ENCODE measurements at places on chromosomes 6 and 20. TPM values are rescaled to one million over a fixed set of nuclear protein-coding genes. Genes with fewer than 3 reads are reported as not detected.

Gene SEC63
- 16.0 TPM for total RNA-seq

Gene ZSCAN23
- total RNA-seq = 3.4 TPM

Gene GPR63
- total RNA-seq = 0.07 TPM

Gene TSPYL1
- total RNA-seq = 38.8 TPM

GRCh38 chr6:29502597-29502996, 14.8 kb upstream of the MAS1L start:
- DNase-seq = no peak
- no peak overlapping the region for H3K4me3 ChIP-seq
- no peaks in the 10 kb centered on the region for H3K4me1 ChIP-seq
- peaks cover 64% of the 10 kb centered on the region for H3K27me3 ChIP-seq
- no peak overlapping the region for H3K27ac ChIP-seq

DNA sequence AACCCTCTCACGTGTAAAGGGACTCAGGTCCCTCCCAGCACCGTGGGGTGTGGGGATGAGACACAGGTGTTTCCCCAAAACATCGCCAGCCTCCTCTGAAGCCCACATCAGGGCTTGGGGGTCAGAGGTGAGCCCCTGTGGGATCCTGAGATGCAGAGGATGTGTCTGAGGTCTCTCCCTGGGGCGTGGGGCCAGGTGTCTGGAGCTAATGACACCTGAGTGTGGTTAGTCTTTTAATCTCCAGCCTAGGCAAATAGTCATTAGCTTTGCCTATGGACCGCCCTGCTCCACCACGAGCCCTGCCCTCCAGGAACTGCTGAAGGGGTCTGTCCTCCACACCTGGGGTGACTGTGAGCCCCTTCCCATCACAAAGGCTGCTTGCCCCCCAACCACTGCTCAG, 1.7 kb downstream of the SRMS start:
- H3K4me1 ChIP-seq = peaks cover 29% of the 10 kb centered on the region
- no peak for DNase-seq
- H3K27ac ChIP-seq = peak overlapping the region; percentile 80
- H3K36me3 ChIP-seq = no peaks in the 10 kb centered on the region
- no peak overlapping the region for H3K4me3 ChIP-seq

DNA sequence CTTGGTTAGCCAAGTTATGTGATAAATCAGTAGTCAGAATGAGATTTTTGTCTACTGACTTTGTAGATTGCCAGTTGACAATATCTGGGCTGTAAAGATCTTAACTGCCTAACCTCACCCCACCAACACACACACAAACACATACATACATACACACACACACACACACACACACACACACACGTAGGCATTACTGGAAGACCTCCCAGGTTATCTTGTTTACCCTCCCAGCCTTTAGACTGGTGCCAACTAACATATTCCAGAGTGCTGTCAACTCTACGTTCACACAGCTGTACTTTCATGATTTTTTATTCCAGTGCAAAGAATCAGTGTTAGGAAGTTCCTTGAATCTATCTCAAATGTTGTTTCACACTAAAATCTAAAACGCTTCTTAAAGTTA, 38.9 kb downstream of the BMP5 start:
- H3K27ac ChIP-seq = no peak overlapping the region
- no peaks in the 10 kb centered on the region for H3K27me3 ChIP-seq
- no peak overlapping the region for H3K4me3 ChIP-seq

DNA sequence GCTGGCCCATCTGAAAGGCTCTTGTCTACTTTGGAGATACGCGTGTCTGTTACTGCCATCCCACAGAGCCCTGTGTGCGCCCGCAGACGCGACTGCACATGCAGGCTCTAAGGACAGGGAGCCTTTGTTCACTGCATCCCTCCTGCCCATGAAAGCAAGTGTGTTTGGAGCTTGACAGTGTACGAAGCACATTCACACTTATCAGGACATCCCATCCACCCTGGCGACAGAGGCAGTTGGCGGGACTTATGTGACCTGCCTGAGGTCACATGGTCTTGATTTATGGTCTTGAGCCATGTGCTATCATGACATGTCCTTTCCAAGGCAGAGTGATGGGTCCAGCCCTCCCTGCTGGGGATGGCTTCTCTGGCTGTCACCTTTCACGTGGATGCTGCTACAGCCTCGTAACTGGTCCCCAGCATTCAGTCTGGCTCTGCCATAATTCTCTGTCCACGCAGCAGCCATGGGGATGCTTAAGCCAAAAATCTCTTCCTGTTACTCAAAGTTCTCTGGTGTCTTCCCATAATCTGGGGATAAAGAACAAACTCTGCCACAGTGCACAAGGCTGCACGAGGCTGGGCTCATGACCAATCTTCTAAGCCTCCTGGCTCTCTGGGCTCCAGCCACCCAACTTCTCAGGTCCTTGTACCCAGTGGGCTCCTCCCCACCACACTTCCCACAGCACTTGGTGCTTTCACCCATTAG, 36.3 kb upstream of the FAM83D start:
- H3K4me1 ChIP-seq = peaks cover 4% of the 10 kb centered on the region
- DNase-seq = no peak
- H3K27ac ChIP-seq = no peak overlapping the region
- no peaks in the 10 kb centered on the region for H3K27me3 ChIP-seq
- no peak overlapping the region for H3K4me3 ChIP-seq
- H3K36me3 ChIP-seq = no peaks in the 10 kb centered on the region

GRCh38 chr6:129686941-129687627, 22.9 kb downstream of the ARHGAP18 start:
- H3K4me3 ChIP-seq = no peak overlapping the region
- H3K4me1 ChIP-seq = peaks cover 18% of the 10 kb centered on the region
- no peak overlapping the region for H3K27ac ChIP-seq
- no peaks in the 10 kb centered on the region for H3K27me3 ChIP-seq

DNA sequence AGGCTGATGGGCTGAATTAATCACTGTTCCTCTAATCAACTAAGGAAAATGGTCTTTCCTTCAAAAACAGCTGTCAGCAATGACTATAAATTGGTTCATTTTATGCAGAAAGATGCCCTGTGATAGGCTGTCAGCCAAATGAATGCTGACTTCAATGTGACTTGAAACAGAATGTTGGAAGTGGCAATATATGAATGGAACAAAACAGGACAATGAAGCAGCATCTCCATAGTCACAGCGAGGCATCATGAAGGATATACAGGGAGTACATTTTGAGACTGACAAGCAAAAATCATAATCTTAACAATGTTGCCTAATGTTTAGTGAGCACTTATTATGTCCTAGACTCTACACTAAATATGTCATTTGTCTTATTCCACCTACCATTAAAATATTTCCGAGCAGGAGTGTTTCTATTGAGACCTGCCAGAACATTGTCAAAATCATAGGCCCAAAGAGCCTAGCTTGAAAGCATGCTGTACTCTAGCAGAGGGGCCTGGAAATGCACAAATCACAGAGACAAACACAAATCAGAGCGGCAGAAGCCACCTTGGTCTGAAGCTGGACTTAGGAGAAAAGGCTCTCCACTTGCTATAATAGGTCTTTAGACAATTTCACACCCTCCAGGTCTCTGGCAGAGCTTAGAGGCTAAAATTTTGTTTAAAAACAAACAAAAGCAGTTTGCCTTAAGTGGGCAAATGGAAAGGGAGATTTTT, 63.3 kb downstream of the FAM50B start:
- DNase-seq = peak; percentile 32
- no peaks in the 10 kb centered on the region for H3K36me3 ChIP-seq
- peaks cover 44% of the 10 kb centered on the region for H3K4me1 ChIP-seq
- H3K4me3 ChIP-seq = peak overlapping the region; percentile 31

GRCh38 chr6:167426651-167427050, 101.8 kb downstream of the TTLL2 start:
- no peak overlapping the region for H3K27ac ChIP-seq
- H3K4me3 ChIP-seq = no peak overlapping the region
- H3K4me1 ChIP-seq = no peaks in the 10 kb centered on the region

DNA sequence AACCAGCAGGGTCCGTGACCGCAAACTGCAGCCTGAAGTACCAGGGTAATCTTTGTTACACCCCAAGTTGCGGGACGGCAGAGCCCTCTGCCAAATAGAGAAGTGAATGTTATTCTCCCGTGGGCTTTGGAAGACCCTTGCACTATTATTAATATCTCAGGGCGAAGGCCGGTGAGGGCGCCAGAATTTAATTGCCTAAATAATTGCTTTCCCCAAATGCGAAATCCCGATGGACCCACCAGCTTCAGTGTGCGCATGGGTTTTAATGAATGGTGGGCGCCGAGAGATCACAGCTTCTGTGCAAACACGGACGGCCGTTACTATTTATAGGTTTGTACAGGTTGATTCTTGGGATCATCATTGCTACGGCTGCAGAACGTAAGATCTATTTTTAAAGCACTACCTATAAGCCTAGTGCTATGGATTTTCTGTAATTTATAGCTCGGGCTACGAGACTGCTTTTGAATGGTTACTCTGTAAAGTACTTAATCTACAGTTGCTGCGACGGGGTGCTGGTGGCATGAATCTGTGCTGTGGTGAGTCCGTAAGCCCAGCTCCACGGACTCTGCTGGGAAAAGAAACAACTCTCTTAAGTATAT, 15.2 kb upstream of the PHACTR3 start:
- H3K36me3 ChIP-seq = no peaks in the 10 kb centered on the region
- peaks cover 98% of the 10 kb centered on the region for H3K27me3 ChIP-seq
- no peak for DNase-seq
- no peaks in the 10 kb centered on the region for H3K4me1 ChIP-seq

DNA sequence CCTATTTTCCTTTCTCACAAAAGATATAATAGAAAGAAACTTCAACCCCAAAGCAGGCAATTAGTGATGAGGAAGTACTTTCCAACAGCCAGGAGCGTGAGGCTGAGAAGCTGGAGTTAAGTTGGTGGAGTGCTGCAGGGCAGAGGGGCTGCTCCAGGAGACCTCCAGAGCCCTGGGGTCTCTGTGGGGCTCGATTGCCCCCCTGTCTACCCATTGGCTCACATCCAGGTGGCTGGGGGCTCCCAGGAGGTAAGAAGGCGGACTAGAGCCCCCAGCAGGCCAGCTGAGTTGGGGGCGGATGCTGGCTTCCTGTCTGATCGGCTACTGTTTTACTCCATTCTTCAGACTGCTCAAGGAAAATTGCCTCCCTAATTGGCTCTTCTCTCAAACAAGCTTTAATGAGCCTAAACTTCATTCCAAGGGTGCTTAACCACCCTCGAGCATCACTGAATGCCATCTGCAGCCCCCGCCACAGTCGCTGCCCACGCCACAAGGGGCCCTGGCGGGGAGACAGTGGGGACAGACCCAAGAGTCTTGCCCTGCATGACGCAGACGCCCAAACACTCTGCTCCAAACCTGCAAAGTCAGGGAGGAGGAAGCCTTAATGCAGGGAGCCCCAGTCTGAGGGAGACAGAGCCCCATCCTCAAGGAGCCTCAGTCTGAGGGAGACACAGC, 78.6 kb downstream of the MDGA1 start:
- H3K4me1 ChIP-seq = peaks cover 6% of the 10 kb centered on the region

- peak; percentile 98 for DNase-seq
- no peaks in the 10 kb centered on the region for H3K27me3 ChIP-seq
- peaks cover 55% of the 10 kb centered on the region for H3K4me1 ChIP-seq
- no peak overlapping the region for H3K4me3 ChIP-seq
Observed at GRCh38 chr6:47405273-47405672, 72.3 kb upstream of the CD2AP start.

- no peak overlapping the region for H3K4me3 ChIP-seq
- H3K27me3 ChIP-seq = no peaks in the 10 kb centered on the region
- H3K4me1 ChIP-seq = peaks cover 7% of the 10 kb centered on the region
- H3K27ac ChIP-seq = no peak overlapping the region
- H3K36me3 ChIP-seq = no peaks in the 10 kb centered on the region
- DNase-seq = no peak
Observed at GRCh38 chr6:37643851-37644672, 53.6 kb downstream of the MDGA1 start.

DNA sequence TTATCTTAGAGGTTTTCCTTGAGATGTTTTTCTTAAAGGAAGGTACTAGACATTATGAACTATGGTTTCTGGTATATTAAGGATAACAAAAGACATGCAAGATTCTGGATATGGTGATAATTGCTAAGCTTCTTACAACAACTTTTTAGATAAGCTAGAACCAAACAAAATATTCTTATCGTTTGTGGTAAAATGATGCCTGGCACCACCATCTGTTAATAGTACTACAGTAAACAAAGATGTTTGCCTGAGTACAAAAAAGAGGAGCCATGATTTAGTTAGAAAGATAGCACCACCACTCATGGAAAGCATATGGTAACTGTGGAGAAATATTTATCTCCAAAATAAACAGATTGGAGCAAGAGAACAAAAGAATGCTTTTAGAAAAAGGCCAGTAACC, 747.3 kb downstream of the COL12A1 start:
- H3K27me3 ChIP-seq = no peaks in the 10 kb centered on the region
- DNase-seq = no peak
- H3K36me3 ChIP-seq = no peaks in the 10 kb centered on the region
- no peak overlapping the region for H3K4me3 ChIP-seq
- H3K27ac ChIP-seq = no peak overlapping the region
- H3K4me1 ChIP-seq = no peaks in the 10 kb centered on the region

- no peak for DNase-seq
- no peak overlapping the region for H3K4me3 ChIP-seq
- H3K27me3 ChIP-seq = 0 out of 2 replicates have a peak, but pooled peaks cover 24% of the 10 kb centered on the region
- H3K27ac ChIP-seq = no peak overlapping the region
- H3K4me1 ChIP-seq = no peaks in the 10 kb centered on the region
Observed at GRCh38 chr6:24113891-24114290, 12.1 kb upstream of the NRSN1 start.

DNA sequence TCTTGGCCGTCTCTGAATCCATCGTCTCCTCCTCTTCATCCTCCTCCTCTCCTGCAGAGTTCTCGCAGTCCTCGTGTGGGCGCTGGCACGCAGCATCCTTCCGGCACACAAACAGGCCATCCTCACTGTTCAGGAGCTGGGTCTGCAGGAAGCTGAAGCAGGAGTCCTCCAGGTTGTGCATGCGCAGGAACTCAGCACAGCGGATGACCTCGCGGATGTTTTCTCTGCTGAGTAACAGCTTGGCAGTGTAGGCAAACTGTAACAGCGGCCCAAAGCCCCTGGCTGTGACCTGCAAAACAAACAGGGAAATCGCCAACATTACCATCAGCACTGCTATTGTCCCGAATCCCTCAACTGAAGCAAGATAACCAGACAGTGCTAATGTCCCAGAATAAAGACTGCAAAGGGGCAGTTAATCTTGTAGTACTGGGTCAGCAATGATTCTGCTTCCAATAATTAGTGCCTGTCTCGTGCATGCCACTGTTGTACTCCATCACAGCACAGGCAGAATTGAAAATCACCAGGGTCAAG, 57.4 kb downstream of the GJA10 start:
- DNase-seq = peak; percentile 87
- peak overlapping the region; percentile 33 for H3K4me3 ChIP-seq
- H3K36me3 ChIP-seq = no peaks in the 10 kb centered on the region
- peak overlapping the region; percentile 90 for H3K27ac ChIP-seq

- DNase-seq = no peak
- H3K4me1 ChIP-seq = no peaks in the 10 kb centered on the region
- no peak overlapping the region for H3K27ac ChIP-seq
- no peak overlapping the region for H3K4me3 ChIP-seq
- H3K27me3 ChIP-seq = no peaks in the 10 kb centered on the region
- H3K36me3 ChIP-seq = no peaks in the 10 kb centered on the region
Observed at GRCh38 chr6:501891-502601, 110.5 kb downstream of the IRF4 start.

GRCh38 chr6:69090132-69090531, 455.1 kb downstream of the ADGRB3 start:
- H3K4me3 ChIP-seq = no peak overlapping the region
- no peaks in the 10 kb centered on the region for H3K27me3 ChIP-seq
- no peak overlapping the region for H3K27ac ChIP-seq
- no peaks in the 10 kb centered on the region for H3K4me1 ChIP-seq

Measured in PC-3 (cell line).